H7 (cell line): ENCODE measurements at places on chromosomes 16 and 17. TPM values are rescaled to one million over a fixed set of nuclear protein-coding genes. Genes with fewer than 3 reads are reported as not detected.

- DNase-seq, result peak; percentile 77
Observed at GRCh38 chr16:1991135-1991551, 1.4 kb downstream of the SYNGR3 start.

Gene SLC38A7
- total RNA-seq, result 14.6 and 16.1 TPM in 2 replicates

DNA sequence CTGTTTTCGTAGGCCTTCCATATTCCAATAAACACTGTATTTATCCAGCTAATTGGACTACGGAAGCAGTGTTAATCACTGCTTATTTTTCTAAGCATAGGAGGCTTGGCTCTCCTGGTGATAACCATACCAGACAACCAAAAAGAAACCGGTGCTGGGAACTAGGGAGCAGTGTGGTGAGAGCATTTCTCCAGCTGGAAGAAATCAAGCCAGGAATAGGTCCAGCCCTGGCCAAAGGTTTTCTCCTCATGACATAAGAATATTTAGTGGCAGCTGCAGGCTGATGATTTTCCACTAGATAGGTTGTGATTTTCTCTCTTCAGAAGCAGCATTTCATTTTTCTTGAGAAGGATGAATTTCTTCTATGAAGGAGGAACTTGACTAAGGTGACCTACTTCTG, 141.5 kb downstream of the TRIM37 start:
- no peak for DNase-seq

GRCh38 chr16:77711179-77711578, 11.1 kb upstream of the NUDT7 start:
- DNase-seq, result no peak

Gene KRTAP3-2
- not detected in 2 replicates for total RNA-seq

Gene CEP295NL
- total RNA-seq, result 0.07 TPM in 1 of 2 replicates, not detected in the other

- no peak for DNase-seq
Observed at GRCh38 chr16:53695070-53695469, 8.6 kb downstream of the RPGRIP1L start.

GRCh38 chr17:5530265-5531084, 44.1 kb downstream of the MIS12 start:
- DNase-seq, result no peak

Gene PRAC2
- total RNA-seq, result 40.8 and 40.9 TPM in 2 replicates

DNA sequence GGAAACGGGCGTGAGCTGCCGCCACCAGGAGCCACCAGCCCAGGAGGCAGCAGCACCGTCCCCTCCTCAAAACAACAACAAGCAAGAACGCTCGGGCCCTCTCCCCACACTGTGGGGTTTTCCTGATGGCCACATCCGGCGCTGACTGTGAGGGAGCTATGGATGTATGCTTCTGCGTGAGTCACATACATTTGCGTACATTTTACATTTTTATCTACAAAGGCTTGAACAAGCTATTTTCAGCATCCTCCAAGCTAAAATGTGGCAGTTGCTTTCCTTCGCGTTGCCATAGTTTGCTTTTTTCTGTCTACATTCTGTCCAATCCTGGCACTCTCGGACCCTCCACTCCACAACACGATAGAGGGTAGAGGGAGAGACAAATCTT, 2.0 kb upstream of the ABR start:
- no peak for DNase-seq

Gene CFAP97D1
- total RNA-seq, result 0.21 and 0.37 TPM in 2 replicates

GRCh38 chr17:37284191-37284590, 91.6 kb upstream of the C17orf78 start:
- no peak for DNase-seq

GRCh38 chr17:32470405-32471167, 16.2 kb upstream of the CDK5R1 start:
- DNase-seq, result no peak

DNA sequence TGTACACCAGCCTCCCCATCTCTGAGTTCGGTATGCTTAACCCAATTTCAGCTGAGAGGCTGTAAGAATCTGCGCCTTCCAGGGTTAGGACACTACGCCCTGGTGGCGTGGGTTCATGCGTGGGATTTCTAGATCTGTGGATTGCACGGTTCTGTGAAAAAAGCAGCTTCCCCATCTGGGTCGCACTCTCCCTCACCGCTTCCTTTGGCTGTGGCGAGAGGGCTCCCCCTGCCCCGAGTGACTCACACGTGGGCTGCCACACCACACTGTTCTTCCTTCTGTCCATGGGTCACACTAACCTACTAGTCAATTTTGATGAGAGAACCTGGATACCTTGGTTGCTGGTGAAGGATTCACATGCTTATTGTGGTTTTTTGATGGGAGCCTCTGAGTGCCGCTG, 256.0 kb upstream of the MAF start:
- no peak for DNase-seq

Gene GINS2
- 25.6 and 25.9 TPM in 2 replicates for total RNA-seq

Gene TRIM72
- 0.03 and 0.44 TPM in 2 replicates for total RNA-seq

GRCh38 chr17:65457183-65457582, 104.3 kb downstream of the AXIN2 start:
- DNase-seq, result no peak

DNA sequence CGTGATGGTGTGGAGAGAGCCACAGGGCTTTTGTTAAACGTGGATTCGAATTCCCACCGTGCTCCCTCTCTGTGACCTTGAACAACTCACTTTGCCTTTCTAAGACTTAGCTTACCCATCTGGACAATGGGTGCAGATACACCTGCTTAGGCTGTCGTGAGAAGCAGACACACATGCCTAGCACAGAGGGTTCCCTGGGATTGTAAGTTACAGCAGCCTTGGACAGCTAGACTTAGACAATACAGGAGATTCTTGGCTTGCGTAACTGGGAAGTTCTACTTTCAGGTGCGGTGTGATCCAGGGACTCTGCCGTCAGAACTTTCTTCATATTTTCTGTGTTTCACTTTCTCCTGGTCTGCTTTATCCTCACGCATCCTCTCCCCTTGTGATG, 127.0 kb downstream of the ABCC1 start:
- DNase-seq, result no peak

Gene SMYD4
- total RNA-seq, result 14.0 and 20.6 TPM in 2 replicates

DNA sequence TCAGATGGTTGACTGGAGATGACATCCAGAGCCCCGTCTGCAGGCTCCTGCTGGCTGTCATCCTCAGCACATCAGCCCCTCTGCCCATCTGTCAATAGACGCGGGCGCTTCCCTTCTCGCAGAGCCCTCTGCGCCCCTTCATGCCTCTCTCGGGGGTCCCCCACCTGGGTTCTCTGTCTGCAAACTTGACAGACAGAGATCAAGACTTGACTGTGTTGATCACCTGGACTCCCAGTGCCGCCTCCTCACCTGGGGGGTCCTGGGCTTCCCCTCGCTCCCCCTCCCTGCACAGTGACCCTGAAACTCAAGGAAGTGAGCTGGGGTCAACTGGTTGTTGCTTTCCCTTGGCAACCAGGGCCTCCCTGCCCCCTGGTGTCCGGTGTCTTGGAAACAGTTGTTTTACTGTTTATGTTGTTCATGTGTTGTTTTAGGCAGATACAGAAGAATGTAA, 31.9 kb downstream of the RNF213 start:
- peak; percentile 75 for DNase-seq

DNA sequence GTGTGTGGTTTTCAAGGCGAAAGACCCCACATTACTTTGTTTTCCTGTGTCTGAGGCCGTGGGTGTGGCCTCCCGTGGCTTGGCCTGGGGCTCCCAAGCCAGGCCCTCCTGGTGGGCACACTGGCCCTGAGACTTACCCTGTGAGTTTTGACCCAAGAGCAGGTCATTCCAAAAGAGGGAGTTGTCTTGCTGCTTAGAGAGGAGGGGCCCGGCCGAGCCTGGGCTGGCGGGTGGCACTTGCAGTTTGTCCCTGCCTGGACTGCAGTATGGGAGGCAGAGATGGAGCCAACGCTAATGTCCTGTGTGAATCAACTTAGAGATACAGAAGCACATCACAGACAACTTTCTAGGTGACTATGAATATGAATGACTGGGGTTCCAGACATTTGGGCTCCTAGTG, 22.7 kb downstream of the PLEKHG4 start:
- DNase-seq, result peak; percentile 47

DNA sequence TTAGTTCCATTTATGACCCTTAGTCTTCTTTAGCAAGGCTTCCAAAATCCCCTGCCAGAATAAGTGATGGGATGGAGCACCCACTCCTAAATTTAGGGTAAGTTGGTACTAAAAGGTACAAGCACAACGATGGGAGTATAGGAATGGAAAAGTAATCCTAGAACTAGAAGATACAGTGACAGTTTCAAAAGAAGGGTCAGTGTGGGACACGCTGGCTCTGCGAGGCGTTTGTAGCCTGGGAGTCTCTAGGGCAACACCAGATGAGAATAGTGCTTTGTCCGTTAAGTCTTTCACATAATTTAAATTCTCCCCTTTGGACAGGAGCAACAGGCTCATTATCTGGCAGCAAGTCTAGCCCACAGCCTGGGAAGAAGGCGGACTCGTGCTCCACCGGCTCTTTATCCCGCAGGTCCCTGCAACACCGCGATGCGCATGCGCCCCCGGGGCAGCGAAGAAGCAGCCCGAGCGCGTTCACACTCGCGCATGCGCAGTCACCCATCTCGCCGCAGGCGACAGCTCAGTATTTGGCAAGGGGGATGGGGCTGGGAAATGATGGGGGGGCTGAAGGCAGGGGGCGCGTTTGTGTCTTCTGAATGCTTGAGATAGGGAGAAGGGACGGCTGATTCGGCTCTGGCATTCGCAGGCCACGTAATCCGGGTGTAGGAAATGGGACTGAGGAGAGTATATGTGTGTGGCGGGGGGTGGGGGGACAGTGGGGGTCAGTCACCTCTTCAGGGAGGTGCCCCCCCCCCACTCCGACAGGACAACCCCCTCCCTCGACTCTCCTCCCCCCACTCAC, 564 bp downstream of the SPOP start:
- peak; percentile 97 for DNase-seq

GRCh38 chr17:15260376-15261257, 4.5 kb downstream of the PMP22 start:
- DNase-seq, result peak; percentile 94

Gene TIGD7
- 2.1 and 5.5 TPM in 2 replicates for total RNA-seq

DNA sequence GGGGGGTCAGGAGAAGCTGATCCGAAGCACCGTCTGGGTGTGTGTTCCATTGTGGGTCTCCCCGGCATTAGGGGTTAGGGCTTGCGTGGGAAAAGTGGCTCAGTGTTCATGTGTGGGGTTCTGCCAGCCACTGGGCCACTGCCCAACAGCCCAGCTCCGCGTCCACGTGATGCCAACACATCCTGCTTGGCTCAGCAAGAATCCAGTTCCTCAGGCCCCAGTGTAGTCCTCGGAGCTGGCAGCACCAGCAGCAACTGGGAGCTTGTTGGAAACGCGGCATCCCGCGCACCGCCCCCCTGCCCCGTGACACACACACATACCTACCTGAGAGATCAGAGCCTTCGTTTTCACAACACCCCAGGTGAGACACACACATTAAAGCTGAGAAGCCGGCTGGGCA, 18.9 kb downstream of the LGALS9 start:
- DNase-seq, result no peak

GRCh38 chr16:23651943-23652468, 10.7 kb downstream of the DCTN5 start:
- no peak for DNase-seq

- DNase-seq, result no peak
Observed at GRCh38 chr17:63534816-63535455, 11.8 kb downstream of the KCNH6 start.

DNA sequence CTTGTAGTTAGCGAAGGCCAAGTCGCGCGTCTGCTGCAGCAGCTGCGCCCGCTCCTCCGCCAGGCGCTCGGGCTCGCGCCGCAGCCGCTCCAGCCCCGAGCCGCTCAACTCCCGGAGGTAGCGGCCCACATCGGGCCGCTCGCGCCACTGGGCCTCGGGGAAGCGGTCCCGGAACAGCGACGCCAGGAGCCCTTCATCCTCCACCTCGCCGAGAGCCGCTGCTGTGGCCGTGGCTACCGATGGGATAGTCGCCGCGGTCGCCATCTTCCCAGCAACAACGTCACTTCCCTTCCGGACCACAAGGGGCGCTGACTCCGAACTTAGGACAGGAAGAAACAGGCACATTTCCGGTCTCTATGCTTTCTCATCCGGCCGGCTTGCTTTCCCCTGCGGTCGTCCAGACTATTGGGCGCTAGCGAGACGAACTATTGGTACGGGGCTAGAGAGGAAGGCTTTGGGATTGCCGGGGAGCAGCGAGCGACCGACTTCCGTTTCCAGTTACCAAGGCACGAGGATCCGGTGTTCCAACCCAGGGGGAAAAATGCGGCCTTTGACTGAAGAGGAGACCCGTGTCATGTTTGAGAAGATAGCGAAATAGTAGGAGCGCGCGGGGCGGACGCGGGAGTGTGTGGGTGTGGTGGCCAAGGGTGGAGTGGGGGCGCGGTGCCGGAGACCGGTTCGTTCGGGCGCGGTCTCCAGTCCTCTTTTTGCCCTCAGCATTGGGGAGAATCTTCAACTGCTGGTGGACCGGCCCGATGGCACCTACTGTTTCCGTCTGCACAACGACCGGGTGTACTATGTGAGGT, at the start of the genes COG8 and NIP7:
COG8 (minus strand) TSS at position 276 of the 806 bp plus-strand sequence; CDS start at position 264, 12 bp downstream.
NIP7 (plus strand) TSS at position 484 of the 806 bp plus-strand sequence; CDS start at position 542, 58 bp downstream.
- DNase-seq, result peak; percentile 95

Gene CBX1
- 126 and 153 TPM in 2 replicates for total RNA-seq

Gene C1QTNF1
- 0.28 and 0.67 TPM in 2 replicates for total RNA-seq

Gene LCAT
- total RNA-seq, result 5.2 and 6.7 TPM in 2 replicates

- DNase-seq, result no peak
Observed at GRCh38 chr17:59859444-59860025, 33.2 kb downstream of the TUBD1 start.

DNA sequence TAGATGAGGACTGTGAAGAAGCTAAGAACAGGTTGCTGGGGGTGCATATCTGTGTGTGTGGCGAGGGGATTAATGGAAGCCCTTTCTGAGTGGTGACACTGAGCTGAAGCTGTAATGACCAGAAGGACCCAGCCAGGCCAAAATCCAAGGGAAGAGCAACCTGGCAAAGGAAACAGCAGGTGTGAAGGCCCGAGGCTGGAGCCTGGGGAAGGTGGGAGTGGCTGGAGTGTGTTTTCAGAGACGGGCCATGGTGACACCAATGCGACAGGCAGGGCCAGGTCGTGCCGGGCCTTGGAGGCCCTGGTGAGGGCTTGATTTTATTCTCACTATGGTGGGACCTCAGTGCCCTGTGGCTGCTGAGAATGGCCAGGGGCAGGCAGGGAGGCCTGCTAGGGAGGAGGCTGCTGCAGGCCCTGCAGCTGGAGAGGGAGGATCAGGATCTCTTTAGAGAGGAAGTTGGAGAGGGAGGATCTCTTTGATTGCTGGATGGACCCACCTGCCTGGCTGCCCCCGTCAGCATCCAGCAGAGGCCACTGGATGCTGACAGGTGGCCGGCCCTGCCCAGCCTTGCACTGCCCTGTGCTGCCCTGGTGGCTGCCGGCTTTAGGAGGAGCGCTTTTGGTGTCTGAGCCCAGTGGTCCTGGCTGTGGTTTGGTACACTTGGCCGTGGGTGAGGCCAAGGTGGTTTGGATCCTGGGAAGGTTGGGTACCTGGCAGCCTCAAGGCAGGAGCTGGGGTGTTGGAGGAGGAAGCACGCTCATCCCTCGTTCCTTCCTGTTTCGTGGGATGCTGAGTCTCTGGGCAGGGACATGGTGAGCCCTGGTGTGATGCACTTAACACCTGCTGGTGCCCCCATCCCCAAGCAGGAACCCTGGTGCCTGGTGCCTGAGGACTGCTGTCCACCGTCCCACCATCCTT, 188.3 kb downstream of the SEC14L1 start:
- peak; percentile 56 for DNase-seq

- peak; percentile 56 for DNase-seq
Observed at GRCh38 chr17:83152745-83153611, 73.6 kb downstream of the METRNL start.
